ENCODE measurements at places on chromosomes 6 and 20.
A peak's percentile ranks its signal among the peaks of the same experiment; 100 is the strongest.

- DNase-seq = no peak
These were observed 113.8 kb upstream of the ARMC2 start for GRCh38 chr6:108734271-108734922.

GRCh38 chr6:74657011-74657410 is 548.8 kb downstream of the COL12A1 start:
- DNase-seq = no peak

DNA sequence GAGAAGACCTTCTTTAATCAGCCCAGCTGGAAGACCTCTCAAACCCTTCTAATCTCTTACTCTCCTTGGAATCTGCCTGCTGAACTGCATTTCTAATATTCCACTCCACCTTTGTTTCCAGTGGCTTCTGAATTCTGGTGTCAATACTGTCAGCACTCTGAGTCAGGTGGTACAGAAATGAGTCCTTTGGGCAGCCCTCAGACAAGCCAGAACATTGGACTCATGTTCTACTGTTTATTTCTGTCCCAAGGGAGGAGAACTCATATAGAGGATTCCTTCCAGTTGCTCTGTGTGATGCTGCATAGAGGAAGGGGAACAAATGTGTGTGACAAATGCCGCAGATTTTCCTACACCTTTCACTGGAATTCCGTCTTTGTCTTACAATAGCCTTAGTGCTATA is 114.8 kb downstream of the PHF3 start:
- no peak for DNase-seq

DNA sequence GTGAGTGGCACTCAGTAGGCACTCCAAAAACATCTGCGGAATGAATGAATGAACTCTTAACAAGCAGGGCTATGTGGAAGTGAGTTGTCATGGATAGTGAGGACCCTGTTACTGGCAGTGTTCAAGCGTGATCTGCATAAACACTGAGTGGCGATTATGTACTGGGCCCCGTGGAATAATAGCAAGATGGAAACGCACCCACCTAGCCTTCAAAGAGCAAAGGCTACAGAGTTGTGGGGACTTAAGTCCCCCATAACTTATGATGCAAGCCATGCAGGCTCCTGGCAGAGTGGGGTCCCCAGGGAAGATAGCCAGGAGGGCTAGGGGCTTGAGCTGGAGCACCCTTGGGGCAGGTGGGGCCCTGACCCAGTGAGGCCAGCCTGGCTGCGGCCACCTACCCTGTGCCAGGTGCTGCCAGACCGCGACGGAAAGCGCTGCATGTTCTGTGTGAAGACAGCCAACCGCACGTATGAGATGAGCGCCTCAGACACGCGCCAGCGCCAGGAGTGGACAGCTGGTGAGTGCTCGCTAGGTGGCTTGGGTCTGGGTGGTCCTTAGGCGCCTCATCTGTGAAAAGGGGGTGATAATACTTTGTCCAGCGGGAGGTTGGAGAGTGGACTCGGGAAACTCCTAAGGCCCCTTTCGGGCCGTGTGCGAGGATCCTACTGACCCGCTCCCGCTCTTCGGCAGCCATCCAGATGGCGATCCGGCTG is 20.0 kb downstream of the DEF6 start:
- DNase-seq = peak; percentile 29

DNA sequence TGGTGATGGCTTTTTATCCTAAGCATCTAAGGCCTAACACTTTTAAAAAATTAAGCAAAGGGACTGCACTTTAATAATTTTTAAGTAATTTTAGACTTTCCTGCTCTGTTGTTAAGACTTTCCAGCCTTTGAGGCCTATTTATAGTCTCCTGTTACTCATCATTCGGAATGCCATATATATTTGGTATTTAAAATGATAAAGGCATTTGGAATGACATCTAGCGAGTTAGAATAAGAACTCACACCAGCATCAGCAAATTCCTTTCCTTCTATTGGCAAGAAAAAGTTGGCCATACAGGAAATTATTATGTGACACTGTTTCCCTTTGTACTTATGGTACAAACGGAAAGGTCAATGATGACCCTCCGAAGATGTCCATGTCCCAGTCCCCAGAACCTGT is 88.1 kb upstream of the STMND1 start:
- DNase-seq = no peak

DNA sequence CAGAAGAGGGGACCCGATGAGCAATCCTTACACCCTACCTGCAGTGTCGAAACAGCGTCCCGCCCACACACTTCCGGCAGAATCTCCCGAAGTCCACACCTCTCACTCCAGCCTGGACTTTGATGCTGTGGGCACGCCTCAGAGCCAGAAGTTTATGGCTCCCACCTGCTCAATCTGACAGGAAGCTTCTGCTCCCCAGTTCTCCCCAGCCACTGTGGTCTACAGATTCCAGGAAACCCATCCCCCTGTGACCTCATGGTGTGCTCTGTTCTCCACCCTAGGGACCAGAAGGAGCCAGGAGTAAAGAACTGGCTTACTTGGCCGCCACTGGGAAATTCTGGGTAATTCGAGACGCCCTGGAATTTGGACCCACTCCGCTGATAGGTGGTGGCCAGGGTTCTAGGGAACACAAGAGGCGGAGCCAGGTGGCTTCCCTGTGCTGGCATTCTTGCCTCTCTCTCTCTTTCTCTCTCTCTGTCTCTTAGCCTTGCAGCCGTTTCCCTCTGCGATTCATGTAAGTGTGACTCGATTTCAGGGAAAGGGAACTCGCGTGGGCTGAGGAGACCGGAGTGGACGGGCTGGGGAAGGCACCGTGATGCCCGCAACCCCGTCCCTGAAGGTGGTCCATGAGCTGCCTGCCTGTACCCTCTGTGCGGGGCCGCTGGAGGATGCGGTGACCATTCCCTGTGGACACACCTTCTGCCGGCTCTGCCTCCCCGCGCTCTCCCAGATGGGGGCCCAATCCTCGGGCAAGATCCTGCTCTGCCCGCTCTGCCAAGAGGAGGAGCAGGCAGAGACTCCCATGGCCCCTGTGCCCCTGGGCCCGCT is at the start of gene TRIM15:
TRIM15 (plus strand) TSS at position 457 of the 828 bp plus-strand sequence; CDS start at position 596, 139 bp downstream.
- peak; percentile 70 for DNase-seq

GRCh38 chr6:36863670-36864540 is 10.7 kb downstream of the PPIL1 start:
- no peak for DNase-seq

- DNase-seq = no peak
These were observed 10.2 kb upstream of the AIG1 start for GRCh38 chr6:143050509-143050908.

GRCh38 chr6:50093938-50094272 is 44.2 kb upstream of the DEFB112 start:
- no peak for DNase-seq

DNA sequence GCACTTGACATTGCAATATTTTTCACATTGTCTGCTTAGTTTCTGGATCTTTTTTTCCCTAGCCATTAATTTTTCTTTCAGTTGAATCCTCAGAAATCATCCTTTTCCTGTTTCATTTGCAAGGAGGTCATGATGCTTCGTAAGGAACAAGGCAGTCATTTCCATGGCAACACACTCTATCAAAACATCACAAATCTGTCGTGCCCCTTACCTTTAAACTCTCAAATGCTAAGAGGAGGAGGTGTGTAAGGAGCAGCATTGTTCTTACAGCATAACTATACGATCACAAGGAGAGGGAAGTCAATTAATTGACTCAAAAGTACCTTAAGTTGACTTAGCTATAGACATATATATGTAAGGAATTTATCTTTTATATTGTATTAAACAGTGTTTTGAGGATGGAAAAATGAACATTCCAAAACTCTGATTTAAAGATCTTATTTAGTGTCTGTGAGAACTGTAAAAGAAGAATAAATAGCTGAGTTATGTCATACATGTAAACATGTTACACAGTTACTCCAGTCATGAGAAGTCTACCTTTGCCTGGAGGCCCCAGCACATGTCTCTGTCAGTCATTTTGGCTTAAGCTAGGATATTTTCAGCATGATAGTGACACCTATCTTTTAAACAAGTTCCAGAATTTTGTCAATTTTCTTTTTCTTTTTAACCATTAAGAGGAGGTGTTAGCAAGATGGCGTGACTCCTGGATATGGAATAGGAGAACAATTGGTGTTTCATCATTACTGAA is 41.6 kb downstream of the CDKAL1 start:
- DNase-seq = no peak

GRCh38 chr6:19879663-19880062 is 42.5 kb downstream of the ID4 start:
- no peak for DNase-seq

GRCh38 chr20:64025101-64025825 is 10.7 kb upstream of the C20orf204 start:
- no peak for DNase-seq

DNA sequence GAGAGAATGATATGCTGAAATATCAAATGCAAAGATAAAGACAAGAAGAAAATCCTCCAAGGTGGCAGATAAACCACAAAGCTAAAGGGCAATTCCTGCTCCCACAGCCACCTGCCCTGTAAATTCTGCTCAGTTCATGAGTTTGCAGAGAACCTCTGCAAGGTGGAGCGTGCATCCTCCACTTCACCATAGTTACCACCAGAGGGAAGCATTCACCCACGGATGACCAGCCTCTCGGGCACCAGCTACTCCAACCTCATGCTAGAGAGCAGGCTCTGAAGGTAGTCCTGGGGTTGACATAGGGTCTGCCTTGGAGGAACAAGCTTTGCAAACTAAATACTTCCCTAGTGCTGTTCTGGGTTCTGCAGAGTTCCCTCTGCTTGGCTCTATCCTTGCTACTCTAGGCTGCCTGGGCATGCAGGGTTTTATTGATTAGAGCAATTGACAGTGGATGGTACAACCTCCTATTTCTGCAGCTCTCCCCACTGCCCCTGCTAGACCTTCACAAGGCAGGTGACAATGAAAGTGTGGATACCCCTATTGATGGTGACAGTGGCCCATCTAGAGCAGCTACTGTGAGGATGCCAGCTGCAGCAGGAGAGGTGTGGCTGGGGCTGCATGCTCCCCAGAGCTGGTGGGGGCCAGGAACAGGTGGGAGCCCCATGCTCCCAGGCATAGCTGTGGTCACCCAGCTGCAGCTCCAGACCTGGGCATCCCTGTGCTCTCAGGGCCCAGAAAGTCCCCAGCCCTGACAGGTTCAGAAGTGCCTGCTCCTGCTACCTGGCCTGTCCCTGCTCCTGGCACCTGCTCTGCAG is 51.1 kb downstream of the GGTLC1 start:
- peak; percentile 49 for DNase-seq

GRCh38 chr20:44210406-44211176 is at the start of gene OSER1:
TSS of gene OSER1 (minus strand) at chr20:44210771. CDS start at chr20:44206957, 3,814 bp downstream.
- DNase-seq = peak; percentile 96

DNA sequence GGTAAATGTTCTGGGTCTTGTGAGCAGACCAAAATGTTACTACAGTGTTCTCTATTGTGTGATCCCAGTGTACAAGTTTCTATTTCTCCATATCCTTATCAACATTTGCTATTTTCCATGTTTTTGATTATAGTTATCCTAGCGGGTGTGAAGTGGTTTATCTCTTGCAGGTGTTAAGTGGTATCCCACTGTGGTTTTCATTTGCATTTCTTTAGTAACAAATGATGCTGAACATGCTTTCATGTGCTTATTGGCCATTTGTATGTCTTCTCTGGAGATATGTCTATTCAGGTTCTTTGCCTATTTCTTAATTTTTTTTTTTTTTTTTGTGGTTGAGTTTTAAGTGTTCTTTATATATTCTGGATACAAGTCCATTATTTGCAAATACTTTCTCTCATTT is 35.5 kb downstream of the NSFL1C start:
- DNase-seq = no peak

- no peak for DNase-seq
These were observed 87.5 kb downstream of the CRYBG1 start for GRCh38 chr6:106448000-106448426.

DNA sequence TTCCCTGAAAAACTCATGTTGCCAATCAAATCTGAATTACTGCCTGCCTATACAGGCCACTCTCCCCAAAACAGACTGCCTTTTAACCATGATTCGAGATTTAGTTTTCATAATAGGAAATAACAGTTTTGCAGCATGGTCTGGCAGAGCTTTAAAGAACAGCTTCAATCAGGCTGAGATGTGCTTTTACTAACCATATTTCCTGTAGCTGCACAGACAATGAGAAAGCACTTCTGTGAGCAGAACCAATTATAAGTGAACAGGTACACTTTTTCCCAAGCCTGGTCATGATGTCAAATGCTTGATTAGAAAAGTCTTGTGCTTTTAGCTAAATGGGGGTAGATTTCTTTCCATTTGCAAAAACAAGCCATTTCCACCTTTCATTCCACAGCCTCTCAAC is 108.2 kb downstream of the THEMIS start:
- DNase-seq = no peak

DNA sequence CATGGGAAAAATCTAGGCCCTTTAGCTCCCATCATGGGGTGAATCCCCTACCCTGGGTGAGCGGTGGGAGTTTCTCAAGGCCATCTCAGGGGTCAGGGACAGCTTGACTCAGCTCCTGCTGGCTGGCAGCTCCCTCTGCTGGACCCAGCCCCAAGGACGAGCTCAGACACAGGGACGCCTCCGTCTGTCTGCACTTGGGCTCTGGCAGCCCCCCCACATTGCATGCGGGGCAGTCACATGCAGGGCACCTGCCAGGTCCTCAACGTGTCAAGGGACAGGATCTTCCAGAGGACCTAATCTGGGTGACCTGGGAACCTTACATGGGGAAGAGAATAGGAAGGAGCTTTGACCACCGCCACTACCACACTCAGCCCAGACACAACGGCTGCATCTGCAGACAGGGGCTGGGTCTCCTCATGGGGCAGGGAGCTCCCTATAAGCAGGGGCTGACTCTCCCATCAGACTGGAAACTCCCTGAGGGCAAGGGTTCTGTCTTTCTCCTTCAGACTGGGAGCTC is 173.4 kb downstream of the MRPL14 start:
- peak; percentile 40 for DNase-seq

- DNase-seq = peak; percentile 45
These were observed 136.3 kb downstream of the ZMYND8 start for GRCh38 chr20:47220161-47220582.

- DNase-seq = no peak
These were observed 225.5 kb downstream of the SOD2 start for GRCh38 chr6:159467473-159468041.

- no peak for DNase-seq
These were observed 176.1 kb downstream of the MBOAT1 start for GRCh38 chr6:20036141-20036677.

DNA sequence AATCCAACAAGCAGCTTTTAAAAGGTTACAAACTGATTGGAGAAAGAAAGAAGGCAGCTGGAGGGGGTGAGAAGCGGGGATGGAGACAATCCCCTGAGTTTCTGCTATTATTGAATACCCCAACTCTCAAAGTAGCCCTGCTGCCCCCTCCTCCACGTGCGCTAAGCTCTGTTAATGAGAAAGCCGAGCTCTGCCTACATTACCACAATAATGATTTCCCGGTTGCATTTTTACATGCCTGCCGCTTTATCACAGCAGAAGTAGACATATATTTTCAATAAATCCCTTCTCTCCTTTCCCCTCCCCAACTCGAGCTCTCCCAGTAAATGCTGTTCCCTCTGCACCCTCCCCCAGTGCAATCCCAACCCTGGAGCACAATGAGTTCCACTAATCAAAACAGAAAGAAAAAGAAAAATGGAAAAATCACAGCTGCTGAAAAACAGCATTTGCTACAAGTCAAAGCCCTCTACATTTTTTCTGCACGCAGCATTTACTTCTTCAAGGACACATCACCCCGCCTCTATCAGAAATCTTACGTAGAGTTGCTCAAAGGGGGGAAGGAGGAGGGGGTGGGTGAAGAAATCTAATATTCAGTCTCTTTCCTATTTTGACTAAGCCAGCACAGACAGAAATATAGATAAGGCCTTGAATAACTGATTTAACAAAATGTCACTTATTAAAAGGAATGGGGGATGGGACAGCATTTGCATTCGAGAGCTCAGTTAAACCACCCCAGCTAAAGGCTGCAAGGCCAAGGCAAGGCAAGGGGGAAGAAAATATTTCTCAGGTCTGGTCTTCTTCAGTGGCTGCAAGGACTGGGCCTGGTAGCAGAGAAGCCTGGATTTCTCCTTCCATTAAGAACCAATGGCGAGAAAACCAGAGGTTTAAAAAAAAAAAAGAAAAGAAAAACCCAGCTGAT is 10.7 kb downstream of the TRERF1 start:
- DNase-seq = no peak

Data from HuH-7 (cell line).